Activated naive CD8-positive, alpha-beta T cell treated with anti-CD3 and anti-CD28 coated beads, Interleukin-2, amount 50 U/mL, for 16 hours (primary cell): ENCODE measurements at places on chromosomes 3 and 15.
A peak's percentile ranks its signal among the peaks of the same experiment; 100 is the strongest.

DNA sequence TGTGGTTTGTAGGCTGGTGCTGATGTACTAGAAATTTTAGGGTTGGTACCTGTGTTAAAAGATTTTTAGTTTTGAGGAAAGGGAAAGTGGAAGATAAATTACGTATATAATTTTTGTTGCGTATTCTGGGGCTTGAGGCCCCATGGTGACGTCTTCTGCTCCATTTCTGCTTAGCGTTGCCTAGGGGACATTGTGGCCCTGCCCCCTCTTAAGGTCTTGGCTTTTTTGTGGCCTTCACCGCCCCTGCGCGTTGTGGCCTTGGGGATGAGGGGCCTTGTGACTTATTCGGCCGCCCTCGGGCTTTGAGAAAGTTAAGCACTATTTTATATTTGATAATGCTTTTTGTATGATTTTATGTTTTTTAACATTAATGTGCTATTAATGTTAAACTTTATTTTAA, 182.0 kb downstream of the KLF13 start:
- DNase-seq = no peak

DNA sequence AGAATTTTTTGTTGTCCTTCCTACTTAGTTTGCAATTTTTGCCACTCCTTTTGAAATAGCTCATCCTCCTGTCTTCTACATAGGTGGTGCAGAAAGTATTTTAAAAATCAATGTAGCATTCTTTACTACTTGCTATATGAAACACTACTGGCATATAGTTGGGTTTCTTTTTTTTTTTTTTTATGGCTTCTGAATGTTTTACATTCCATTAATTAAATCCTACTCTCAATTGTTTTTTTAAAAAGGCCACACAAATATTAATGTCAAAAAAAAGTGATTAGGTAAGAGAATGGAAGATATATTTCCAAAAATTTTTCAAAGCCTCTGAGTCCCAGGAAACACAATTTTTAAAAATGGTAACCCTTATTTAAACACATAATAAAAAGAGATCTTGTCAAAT, 262.6 kb downstream of the MAGI1 start:
- DNase-seq = no peak

- no peak for DNase-seq
These were observed 452.8 kb upstream of the THBS1 start for GRCh38 chr15:39127925-39128617.

- no peak for DNase-seq
These were observed 57.5 kb upstream of the MEF2A start for GRCh38 chr15:99508311-99508645.

DNA sequence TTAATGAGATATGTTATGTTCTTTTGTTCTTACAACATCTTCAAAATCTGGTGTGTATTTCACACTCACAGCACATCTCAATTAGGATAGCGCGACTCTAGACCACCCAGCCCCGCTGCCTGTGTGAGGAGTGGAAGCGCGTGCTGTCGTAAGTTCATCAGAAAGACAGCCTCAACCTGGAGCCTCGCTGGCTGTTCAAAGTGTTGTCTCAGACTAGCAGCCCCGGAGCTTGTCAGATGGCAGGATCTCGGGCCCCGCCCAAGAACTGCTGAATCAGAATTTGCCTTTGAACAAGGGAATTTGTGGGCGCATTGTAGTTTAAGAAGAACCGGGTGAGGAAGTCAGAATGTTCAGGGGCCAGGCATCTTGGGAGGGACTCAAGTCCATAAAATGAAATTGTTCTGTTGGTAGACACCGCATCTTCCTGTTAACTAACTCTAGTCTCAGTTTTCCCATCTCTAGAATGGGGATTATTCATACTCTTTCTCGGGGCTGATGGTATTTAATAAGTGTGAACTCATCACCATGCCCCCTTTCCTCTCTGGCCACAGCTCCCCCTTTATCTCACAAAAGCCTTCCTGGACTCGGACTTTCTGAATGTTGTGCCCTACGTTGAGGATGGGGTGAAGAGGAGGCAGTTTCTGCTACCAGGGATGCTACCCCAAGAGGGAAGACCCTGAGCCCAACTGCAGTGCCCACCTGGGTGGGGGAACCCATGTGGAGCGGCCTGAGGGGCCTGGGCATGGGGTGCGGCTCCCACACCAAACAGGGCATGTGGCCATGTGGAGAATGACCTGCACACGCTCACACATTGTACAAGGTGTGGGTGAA, 40.4 kb downstream of the BHLHE40 start:
- DNase-seq = peak; percentile 27

- no peak for DNase-seq
These were observed 76.4 kb upstream of the TNFAIP8L3 start for GRCh38 chr15:51170882-51171633.

DNA sequence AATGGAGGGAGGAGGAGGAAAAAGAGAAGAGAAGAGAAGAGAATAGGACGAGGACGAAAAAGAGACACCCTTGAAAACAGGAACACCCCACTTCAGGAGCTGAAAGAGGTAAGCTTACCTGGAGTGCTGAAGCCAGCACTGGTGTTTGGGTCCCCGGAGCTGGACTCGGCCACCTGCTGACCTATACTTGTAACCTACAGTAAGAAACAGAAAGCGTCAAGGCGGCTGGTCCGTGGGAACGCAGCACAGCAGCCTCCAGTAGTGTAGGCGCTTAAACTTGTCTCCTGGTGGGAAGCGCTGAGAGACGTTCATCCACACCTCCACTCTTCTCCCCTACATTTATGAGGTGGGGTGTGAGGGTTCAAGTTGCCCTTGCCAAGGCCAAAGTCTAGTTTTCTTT, 141.0 kb downstream of the NSMCE3 start:
- DNase-seq = no peak

DNA sequence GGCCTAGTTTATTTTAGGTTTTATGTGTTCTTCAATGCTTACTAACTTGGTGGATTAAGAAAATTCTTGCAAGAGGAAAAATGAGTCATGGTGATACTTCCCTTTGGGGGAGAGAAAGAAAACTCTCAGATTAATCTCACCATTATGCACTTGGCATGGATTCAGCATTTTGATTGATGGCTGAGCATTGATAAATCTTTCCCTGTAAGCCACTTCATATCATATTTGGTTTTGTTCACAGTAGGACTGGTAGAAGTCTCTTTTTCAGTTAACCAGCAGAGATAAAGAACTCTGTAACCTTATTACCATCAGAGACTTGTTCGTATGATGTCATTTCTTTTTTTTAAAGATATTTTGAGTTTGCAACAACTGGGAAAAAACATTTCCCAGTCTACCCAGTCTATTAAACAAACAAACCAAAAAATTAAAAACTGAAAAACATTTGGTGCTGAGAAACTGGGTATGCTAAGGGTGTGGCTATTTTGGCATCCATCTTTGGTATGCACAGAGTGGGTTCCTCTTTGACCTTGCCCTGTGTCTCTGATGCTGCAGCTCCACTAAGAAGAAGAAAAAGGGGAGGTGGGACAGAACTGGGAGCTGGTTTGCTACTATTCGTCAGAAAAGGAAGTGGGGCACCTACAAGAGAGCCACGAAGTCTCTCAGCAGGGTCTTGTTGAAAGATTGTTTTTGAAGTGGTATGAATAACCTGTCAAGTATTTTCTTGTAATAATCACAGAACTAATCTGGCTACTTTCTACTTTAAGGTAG, 17.2 kb downstream of the TMOD3 start:
- DNase-seq = no peak

GRCh38 chr3:106183762-106184391, 315.1 kb upstream of the CBLB start:
- no peak for DNase-seq
